Stimulated activated CD8-positive, alpha-beta memory T cell treated with anti-CD3 and anti-CD28 coated beads, Interleukin-2, amount 100 ng/mL, for 1 hour (primary cell): ENCODE measurements at places on chromosomes 7 and 10.
A peak's percentile ranks its signal among the peaks of the same experiment; 100 is the strongest.

DNA sequence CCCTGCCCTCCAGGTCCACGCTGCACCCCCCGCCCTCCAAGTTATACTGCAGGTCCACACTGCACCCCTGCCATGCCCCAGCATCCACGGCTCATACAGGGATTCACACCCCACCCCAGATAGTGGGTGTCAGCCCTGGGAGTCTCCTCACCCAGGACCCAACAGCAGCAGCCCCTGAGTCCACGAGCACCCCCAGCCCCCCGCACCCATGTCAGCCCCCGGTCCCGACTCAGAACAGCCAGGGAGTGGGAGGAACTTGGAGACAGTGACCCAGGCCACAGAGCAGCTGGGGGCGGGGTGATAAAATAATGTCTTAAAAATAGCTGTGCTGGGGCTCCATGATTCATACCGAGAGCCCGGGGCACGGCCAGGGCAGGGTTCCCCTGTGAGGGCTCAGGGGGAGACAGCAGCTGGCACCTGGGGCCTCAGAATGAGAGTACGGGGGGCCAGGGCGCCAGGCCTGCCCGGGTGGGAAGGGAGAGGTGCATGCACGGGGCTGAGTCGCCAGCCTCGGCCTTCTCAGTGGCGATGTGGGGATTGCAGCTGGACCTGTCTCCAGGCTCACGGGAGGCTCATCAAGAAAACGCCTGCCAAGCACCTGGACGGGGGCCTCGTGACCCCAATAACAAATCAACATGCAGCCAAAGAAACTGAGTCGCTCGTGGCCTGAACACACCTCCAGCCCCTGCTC, 29.8 kb downstream of the ADAP1 start:
- no peak for DNase-seq

- DNase-seq, result no peak
Measured at GRCh38 chr10:6701289-6701688, 121.2 kb upstream of the PRKCQ start.

DNA sequence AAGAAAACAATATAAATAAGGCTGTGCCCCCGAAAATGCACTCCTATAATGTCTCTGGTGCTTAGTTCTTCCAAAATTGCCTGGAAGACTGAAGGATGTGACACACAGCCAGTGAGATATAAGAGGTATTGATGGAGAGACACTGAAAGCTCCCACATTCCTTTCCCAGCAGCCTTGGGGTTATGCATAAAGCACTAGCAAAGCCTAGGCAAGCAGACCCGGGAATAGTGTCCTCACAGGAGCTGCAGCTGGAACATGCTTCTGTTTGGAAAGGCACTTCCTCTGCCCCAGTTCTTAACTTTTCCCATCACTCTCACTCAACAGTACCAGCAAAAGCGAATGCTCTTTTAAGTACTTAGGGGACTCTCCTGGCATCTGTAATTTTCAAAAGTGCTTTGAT, 178.0 kb downstream of the AMPH start:
- no peak for DNase-seq

DNA sequence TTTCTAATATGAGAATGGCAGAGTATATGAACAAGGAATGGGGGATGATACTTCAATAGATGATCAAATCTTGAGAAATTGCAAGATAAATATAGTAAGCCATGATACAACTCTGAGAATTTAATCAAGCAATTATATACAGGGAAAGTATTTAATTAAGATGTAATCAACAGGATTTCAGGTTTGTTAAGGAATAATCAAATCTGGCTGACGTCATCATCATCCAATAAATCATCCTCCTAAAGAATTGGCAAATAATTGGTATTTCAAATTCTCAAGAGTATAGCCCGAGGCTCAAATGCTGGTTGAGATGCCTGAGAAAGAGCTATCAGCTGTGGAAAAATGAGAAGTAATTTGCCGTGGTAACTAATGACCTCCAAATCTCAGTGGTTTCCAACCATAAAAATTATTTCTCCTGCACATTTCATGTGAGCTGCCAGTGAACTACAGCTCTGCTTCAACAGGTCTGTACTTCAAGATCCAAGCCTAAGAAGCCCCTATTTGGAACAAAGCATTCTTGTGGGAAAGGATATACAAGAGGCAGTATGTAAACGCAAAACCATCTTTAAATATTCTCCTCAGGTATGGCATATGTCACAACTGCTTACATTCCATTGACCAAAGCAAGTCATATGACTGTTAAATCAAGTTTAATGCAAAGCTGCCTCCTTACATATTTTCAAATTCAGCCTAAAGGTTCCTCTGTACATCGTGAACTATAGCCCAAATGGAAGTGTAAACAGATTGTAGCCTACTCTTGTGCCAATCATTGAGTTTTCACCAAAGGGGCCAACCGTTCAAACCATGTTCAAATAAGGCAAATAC, 503.0 kb downstream of the KIF20B start:
- DNase-seq, result no peak

- DNase-seq, result no peak
Measured at GRCh38 chr7:68770649-68771048, 827.6 kb upstream of the AUTS2 start.

DNA sequence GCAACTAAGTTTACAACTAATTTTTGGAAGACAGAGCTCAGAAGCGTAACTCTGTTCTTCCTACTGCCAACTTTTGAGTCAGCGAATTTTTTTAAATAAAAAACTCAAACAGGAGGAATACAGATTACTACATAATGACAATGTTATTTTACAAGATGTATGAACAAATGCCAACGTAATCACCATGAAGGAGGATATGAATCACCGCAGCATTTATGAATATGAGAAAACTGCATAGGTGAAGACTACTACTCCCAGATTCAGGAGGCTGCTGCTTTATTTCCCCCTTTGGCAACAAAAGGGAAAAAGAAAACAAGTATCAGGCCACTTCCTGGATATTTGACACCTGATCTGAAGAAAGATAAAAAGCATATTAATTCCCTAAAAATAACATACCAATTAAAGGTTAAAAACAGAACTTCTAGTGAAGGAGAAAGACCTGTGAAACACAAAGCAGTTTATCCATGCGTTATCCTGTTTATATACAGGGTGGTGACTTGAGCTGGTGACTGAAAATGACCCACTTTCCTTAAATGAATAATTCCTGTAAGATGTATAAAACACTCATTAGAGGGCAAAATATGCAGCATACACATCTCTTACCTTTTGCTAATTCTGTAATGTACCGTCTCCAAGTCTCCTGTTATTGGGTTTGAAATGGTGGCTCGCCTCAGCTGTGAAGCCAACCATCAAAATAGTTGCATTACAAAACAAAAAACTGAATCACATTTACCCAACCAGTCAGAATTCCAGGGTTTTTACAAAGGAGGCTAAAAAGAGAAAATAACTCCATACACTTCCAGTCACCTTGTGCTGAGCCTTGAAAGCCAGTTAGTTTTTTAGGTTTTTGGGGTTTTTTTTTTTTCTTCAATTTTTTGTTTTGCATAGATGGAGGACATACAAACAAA, 52.0 kb downstream of the P4HA1 start:
- no peak for DNase-seq

- no peak for DNase-seq
Measured at GRCh38 chr10:5650664-5651387, 15.6 kb downstream of the ASB13 start.

DNA sequence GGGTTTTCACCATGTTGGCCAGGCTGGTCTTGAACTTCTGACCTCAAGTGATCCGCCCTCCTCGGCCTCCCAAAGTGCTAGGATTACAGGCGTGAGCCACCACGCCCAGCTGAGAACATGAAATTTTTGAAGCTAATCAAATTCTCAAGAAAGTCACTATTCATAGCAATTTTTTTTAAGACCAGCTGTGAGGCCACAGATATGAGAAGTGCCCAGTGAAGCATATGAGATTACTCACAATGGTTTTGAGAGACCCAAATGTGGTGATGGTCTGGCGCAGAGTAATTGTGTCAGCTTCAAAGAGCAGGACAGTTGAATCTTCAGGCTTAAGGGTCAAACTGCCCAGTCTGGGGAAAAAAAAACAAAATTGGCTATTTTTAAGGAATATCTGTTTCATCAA, 16.2 kb downstream of the NCOA4 start:
- no peak for DNase-seq

GRCh38 chr10:8275911-8276310, 221.4 kb downstream of the GATA3 start:
- DNase-seq, result no peak

- no peak for DNase-seq
Measured at GRCh38 chr10:132186488-132187429, at the start of gene DPYSL4. TSS of gene DPYSL4 (plus strand) at chr10:132186948. CDS start at chr10:132187064, 116 bp downstream.

- DNase-seq, result no peak
Measured at GRCh38 chr7:134046594-134047128, 80.5 kb upstream of the LRGUK start.

DNA sequence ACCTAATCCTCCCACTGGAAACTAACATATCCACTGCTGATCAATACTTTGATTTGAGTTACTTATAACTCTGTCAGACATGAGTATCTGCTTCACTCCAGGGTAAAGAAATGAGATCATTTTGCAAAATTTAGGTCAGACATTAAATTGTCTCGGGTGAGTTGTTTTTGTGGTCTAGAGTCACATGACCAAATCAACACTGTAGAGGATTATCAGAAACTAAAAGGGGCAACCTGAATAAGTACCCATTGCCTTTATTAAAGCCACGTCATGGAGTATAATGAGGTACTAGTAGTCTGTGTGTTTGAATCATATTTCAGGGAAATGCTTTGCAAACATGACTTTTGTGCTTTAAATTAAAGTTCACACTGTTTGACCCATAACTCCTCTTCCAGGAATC, 107.7 kb upstream of the ADO start:
- no peak for DNase-seq

GRCh38 chr10:7417103-7417623, 6.3 kb upstream of the SFMBT2 start:
- DNase-seq, result no peak

DNA sequence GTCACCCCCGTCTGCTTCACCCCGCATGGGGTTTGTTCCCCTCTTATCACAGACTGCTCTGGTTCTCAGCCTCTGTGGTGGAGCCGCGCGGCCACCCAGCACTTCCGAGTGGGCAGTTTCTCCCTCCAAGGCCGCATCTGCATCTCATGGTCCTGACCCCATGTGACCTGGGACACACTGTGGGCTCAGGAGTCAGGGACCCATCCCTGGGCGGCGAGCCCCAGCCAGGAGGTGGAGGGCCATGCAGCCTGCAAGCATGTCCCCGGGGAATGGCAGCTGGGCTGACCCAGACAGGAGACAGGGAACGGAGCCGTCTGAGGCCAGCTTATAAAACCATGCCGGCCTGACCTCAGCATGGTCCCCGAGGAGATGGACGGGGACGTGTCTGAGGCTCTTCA, 25.2 kb upstream of the TTYH3 start:
- no peak for DNase-seq

DNA sequence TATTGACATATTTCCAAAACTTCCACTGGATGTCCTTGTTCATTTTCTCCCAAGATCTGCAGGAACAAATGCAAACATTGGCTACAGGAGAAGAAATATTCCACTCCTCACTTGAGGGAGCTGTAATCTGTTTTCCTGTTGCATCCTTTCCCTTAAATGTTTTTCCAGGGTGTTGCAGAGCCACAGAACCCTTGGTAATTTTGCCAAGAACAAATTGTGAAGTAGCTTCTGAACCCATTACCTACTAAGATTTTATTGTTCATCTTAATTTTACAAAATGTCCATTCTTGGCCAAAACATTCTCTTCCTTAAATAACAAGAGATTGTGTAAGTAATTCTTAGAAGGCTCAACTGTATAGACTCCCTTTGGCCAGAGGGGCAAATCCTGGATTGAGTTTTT, 177.0 kb downstream of the GNAT3 start:
- DNase-seq, result no peak

DNA sequence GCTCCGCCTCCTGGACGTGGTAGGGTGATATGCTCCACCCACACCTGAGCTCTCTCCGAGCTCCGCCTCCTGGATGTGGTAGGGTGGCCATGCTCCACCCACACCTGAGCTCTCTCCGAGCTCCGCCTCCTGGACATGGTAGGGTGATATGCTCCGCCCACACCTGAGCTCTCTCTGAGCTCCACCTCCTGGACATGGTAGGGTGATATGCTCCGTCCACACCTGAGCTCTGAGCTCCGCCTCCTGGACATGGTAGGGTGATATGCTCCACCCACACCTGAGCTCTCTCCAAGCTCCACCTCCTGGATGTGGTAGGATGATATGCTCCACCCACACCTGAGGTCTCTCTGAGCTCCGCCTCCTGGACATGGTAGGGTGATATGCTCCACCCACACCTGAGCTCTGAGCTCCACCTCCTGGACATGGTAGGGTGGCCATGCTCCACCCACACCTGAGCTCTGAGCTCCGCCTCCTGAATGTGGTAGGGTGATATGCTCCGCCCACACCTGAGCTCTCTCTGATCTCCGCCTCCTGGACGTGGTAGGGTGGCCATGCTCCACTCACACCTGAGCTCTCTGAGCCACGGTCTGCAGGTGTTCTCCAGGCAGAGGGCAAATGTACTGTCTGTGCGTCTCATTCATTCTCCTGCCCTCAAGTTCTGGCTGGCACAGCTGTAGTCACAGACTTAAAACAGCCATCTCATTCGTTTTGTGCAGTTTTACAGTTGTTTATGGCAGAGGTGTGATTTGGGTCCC, 252.4 kb downstream of the DIP2C start:
- no peak for DNase-seq

GRCh38 chr7:149815121-149815520, 23.1 kb upstream of the ZNF862 start:
- no peak for DNase-seq

GRCh38 chr10:72009425-72010081, 45.4 kb downstream of the CHST3 start:
- no peak for DNase-seq

- no peak for DNase-seq
Measured at GRCh38 chr7:85669225-85669624, 482.4 kb upstream of the SEMA3D start.

DNA sequence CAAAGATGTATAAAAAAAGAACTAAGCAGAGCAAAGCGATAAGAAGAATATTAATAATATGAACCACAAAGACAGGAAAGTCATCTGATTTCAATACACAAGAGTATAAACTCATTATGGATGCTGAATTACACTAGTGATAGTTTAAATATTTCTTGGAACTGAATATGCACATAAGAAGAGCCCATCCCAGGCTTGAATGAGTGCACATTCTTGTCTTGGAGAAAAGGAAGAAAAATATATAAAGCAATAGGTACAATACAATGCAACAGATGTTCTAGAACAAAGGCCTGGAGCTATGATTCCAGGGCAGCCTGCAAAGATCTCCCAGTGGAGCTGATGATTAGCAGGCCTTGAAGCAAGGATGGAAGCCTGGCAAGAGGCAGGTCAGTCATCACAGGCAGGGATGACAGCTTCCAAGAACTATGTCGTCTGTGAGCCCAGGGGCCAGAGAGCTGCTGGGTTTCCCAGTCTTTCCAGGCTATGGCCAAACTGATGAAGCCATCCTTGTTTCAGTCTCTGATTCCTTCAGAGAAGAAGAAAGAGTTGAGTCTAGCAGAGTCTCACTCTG, 277.6 kb downstream of the KCNMA1 start:
- no peak for DNase-seq

- peak; percentile 54 for DNase-seq
Measured at GRCh38 chr10:103193107-103193819, at the start of gene NT5C2. TSS of gene NT5C2 (minus strand) at chr10:103193272. CDS start at chr10:103174958, 18,314 bp downstream.

- DNase-seq, result no peak
Measured at GRCh38 chr10:21673668-21674067, 139.6 kb downstream of the MLLT10 start.

- no peak for DNase-seq
Measured at GRCh38 chr7:70421319-70421718, 710.6 kb upstream of the GALNT17 start.
